ENCODE measurements at places on chromosomes 16 and 17.
A peak's percentile ranks its signal among the peaks of the same experiment; 100 is the strongest.

- no peak for DNase-seq
These were observed 9.6 kb upstream of the CD300C start for GRCh38 chr17:74555427-74555940.

DNA sequence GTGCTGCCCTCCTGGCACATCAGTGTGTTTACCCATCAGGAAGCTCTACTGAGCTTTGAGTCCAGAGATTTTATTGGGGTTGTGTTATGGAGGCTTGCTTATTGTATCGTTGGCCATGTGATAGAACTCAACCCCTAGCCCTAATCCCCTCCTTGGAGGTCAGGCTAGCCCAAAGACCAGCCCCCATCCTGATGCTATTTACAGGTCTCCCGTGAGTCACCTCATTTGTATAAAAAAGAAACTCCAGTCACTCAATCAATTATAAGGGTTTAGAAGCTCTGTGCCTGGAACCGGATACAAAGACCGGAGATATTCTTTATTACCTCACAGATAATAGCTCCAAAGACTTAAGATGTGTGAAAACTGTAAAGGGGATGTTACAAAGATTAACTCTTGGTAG is 405.9 kb downstream of the CNTNAP4 start:
- DNase-seq: no peak

DNA sequence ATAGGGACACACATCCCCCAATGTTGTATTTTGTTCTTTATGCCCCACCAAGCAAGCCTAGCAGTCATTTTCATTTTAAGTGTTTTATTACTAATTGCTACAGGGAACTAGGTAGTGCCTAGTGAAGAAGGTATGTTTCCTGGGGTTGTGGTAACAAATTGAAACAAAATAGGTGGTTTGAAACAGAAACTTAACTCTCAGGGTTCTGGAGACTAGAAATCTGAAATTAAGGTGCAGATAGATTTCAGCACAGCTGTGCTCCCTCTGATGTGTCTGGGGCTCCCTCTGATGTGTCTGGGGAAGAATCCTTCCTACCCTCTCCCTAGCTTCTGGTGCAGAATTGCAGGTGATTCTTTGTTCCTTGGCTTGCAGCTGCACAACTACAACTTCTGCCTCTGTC is 390.1 kb downstream of the ZFHX3 start:
- no peak for DNase-seq

GRCh38 chr16:73031984-73032383 is 15.9 kb downstream of the ZFHX3 start:
- no peak for DNase-seq

GRCh38 chr17:43384476-43384862 is 14.3 kb upstream of the ARL4D start:
- DNase-seq: no peak

GRCh38 chr16:23514381-23515152 is 4.3 kb upstream of the GGA2 start:
- DNase-seq: no peak

DNA sequence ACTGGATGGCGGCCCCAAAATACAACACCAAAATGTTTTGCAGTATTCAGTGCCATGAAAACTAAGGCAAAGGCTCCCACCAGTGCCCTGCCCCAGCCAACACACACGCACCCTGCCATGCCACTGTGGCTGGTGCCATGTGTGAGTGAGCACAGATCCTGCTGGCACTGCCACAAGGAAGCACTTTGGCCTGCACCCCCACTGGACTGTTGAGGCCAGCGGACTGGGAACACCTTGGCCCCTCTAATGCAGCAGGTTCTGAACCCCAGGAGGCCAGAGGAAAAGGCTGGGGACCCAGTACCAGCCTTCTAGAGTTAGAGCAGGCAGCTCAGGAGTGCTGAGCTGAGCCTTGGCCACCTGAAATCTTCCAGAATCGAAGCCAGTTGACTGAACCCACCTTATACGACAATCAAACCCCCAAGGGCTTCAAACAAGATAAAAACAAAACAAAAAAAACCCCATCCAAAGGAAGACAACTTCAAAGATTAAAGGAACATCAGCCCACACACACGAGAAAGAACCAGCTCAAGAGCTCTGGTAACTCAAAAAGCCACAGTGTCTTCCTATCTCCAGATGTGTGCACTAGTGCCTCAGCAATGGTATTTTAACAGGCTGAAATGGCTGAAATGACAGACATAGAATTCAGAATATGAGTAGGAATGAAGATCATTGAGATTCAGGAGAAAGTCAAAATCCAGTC is 21.5 kb downstream of the NLRP1 start:
- DNase-seq: no peak

GRCh38 chr16:56600398-56600999 is 7.9 kb upstream of the MT2A start:
- peak; percentile 62 for DNase-seq

DNA sequence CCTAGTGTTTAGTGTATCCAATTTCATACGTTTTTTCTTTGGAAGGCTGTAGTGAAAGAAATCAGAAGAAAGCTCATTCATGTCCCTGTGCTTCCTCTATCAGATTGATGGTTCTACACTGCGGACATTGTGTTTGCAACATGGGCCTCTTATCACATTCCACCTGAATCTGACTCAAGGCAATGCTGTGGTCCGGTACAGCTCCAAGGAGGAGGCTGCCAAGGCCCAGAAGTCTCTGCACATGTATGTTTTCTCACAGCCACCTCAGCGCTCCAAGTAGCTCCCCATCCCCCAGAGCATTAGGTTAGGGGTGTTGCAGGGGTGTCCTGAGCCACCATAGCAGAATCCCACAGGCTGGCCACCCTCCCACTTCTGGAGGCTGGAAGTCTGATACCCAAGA is 25.2 kb downstream of the TMC6 start:
- no peak for DNase-seq

DNA sequence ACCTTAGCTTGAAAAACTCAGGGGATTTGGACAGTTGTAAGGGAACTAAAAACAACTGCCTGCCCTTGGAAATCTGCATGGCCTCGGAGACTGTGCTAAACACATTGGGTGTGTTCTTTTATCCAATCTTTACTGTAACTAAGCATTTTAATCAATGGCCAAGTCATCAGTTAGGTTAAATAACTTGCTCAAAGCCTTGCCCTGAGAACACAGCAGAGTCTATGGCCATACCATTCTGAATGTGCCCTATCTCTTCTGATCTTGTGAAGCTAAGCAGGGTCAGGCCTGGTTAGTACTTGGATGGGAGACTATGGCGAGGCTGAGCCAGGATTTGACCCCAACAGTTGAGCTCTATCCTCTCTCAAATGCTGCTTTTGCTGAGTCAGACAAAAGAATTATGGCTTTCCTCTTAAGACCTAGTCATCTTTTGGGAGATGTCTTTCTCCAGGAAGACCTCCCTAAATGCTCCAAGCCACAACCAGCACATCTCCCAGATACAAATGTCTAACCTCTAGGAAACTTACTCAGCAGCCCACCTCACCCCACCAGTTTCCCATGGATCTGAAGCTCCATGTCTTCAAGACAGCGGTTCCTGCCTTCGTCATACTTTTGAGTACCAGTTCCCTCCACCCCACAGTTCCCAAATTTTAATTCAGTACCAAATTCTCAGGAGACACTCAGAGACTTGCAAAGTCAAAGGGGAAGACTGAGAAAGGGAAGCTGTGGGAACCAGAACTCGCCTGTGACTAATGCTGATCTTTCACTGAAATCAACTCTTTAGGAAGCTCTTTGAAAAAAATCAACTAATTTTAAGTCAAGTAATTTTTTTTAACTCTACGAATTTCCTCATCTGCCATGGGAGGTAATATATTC is 336.1 kb downstream of the MAF start:
- DNase-seq: no peak

GRCh38 chr16:11880007-11880406 is 28.7 kb upstream of the RSL1D1 start:
- no peak for DNase-seq

DNA sequence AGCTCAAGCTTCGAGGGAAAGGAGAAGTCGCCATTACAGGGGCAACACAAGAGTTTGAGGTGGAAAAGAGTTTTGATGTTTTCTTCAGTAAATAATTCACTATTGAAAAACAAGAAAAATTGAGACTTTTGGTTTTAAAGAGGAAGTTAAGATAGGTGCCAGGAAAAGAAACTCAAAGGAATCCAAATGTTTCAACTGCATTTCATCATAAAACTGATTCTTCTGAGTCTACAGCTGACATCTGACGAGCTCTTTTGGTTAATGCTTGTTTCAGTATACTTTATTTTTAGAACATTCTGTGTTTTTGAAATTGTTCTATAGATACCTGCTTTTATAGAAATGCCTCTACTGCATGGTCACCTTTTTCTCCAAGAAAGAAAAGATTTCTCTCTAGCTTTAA is 54.0 kb downstream of the ERN1 start:
- DNase-seq: no peak

- peak; percentile 43 for DNase-seq
These were observed 362.6 kb downstream of the CNTNAP4 start for GRCh38 chr16:76639685-76640289.

All from astrocyte of the hippocampus (primary cell).